ENCODE measurements at places on chromosomes 16 and 17. TPM values are rescaled to one million over a fixed set of nuclear protein-coding genes. Genes with fewer than 3 reads are reported as not detected.
A peak's percentile ranks its signal among the peaks of the same experiment; 100 is the strongest.

- DNase-seq: no peak
Observed at GRCh38 chr16:82152196-82152595, 17.8 kb downstream of the MPHOSPH6 start.

DNA sequence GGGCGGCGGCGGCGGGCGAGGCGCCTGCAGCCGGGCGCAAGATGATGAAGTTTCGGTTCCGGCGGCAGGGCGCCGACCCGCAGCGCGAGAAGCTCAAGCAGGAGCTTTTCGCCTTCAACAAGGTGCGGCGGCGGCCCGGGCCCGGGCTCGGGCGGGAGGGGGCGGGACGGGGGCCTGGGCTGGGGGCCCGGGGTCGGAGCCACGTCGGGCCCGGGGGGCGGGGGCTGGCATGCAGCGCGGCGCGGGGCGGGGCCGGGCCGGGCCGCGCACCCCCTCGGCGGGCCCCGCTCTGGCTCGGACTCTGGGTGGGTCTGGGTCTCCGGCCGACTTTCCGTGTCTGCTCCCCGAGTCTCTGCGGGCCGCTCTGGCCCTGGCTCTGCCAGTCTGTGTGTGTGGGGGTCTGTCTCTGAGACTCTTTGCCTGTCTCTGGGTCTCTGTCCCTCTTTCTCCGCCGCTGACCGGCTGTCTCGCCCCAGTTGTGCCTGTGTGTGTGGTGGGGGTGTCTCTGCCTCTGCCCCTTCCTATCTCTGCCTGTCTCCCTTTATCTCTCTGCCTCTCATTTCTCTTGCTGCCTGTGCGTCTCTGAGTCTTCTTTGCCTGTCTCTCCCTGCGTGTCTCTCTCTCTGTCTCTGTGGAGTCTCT is 328 bp downstream of the LLGL1 start:
- DNase-seq: no peak

DNA sequence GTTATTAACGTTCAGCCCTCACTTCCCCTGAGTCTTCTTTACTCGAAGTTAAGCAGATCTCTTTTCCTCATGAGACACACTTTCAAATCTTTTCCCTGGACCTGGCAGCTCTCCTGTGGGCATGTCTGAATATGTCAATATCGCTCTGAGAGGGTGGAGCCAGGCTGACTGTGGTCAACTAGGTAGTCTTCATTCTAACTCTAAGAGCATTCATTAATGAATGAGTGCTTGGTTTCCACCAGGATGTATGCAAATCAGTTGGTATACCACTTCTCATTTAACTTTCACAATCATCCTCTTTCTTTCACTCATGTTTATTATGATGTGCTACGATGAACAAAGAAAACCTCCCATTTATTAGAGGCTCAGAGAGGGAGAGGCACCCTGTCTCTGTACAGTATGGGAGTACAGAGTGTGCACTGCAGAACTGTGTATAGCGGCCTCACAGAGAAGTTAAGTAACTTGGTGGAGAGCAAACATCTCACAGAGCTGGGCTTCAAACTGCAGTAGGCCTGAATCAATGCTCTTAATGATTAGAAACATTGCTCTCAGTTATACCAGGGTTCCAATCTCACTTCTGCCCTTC is 39.9 kb downstream of the OTOA start:
- DNase-seq: no peak

GRCh38 chr17:2181897-2182448 is 121.6 kb downstream of the SMG6 start:
- no peak for DNase-seq

- no peak for DNase-seq
Observed at GRCh38 chr17:41403404-41404023, 6.1 kb upstream of the KRT31 start.

DNA sequence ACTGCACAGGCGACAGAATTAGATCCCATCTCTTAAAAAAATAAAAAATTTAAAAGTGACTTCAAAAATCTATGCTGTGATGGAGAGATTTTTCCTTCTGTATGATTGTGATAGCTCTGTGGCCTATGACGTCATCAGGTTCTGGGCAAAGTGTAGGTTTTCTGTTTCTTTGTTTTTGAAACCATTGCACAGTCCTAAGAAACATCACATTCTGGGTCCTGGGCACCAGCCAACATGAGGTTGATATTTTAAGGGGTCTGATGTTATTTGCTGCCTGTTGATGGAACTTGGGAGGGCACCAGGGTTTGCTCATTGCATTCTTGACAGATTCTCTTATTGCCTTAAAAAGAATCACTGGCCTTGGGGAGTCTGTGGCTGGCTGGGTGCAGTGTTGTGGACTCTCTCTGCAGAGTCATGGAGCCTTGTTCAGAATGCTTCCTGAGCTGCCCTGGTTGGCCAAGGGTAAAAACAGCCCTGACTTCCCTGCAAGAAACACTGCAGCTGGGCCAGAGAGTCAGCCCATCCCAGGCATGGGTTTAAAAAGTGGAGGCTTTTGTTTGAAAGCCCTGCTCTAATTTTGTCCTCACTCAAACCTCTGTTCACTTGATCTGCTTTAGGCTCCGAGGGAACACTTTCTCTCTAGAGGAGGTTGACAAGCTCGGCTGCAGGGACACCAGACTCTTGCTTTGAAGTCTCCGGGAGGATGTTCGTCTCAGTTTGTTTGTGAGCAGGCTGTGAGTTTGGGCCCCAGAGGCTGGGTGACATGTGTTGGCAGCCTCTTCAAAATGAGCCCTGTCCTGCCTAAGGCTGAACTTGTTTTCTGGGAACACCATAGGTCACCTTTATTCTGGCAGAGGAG is 10.5 kb upstream of the CYLD start:
- DNase-seq: no peak

GRCh38 chr16:49590166-49590871 is 216.7 kb downstream of the C16orf78 start:
- no peak for DNase-seq

DNA sequence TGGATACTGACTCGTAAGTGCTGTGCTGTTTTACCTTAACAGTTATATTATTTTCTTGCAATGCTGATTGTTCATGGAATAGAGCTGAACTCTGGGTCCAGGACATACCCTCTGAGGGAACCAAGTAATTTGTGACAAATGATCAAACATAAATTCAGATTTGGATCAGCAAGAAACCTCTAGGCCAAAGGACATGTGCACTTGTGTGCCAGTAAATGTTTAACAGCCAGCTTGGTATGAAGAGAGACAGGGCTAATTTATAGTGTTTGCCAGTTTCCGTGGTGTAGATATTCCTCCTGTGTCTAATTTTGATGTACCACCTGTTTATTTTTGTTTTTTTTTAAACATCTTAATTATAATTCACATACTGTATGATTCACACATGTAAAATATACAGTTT is 30.8 kb upstream of the MRC2 start:
- DNase-seq: no peak

GRCh38 chr16:73172241-73172972 is 124.5 kb upstream of the ZFHX3 start:
- DNase-seq: no peak

DNA sequence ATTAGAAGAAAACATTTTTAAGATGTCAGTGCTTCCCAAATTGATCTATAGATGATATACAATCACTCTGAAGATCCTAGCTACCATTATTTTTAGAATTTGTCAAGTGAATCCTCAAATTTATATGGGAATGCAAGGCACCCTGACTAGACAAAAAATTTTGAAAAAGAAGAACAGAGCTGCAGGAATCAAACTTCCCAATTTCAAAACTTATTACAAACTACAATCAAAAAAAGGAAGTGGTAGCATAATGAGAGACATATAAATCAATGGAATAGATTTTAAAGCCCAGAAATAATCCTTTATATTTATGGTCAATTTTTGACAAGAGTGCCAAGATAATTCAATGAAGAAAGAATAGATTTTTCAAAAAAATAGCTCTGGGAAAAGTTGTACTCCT is 198.3 kb upstream of the KCNJ16 start:
- DNase-seq: no peak

- DNase-seq: no peak
Observed at GRCh38 chr17:76789235-76789788, 51.4 kb downstream of the MFSD11 start.

- DNase-seq: no peak
Observed at GRCh38 chr17:40738553-40738952, 16.6 kb downstream of the KRT25 start.

DNA sequence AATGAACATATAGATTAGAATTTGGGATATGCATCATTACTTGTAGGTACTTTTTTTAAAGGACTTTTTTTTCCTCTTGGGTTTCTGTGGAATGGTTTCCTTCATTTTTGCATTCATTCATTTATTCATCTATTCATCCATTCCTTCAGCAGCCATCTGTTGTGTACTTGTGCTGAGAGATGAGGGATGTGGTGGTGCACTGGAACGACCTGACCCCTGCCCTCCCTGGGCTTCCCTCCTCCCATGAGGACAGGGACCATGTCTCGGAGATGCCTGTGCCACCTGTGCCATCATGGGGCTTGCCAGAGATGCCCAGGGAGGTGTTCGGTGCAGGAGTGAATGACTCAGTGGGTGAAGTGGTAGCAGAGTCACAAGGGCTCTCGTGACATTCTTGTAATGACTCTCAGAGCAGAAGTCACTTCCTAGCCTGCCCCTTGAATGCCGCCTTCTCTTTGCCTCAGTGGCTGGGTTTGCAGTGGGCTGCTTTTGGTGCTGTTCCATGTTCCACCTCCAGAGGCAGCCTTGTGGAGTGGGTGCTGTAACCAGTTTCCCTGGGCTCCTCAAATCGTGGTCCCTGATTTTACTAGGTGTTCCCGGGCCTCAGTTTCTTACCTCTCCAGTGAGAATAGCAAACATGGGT is 43.9 kb downstream of the CLEC16A start:
- peak; percentile 48 for DNase-seq

DNA sequence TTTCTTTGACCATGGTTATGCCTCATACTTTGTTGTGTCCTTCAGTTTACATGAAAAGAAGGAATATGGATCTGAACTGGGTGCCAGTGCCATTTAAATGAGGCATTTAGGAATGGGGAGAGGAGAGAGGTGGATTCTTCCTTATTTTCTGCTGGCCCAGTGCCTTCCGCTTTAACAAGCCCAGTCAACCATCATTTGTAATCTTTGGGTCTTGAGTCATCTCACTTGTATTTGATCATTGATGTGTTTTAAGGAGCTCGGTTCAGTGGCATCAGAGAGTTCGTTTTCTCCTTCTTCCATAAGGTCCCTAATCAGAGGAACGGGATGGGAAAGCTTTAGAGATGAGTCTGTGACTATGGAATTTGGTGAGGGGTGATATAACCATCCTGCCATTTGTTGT is 334.9 kb downstream of the WWOX start:
- DNase-seq: no peak

- no peak for DNase-seq
Observed at GRCh38 chr16:10622036-10622921, 41.9 kb upstream of the EMP2 start.

GRCh38 chr16:18796377-18796776 is 5.0 kb downstream of the ARL6IP1 start:
- DNase-seq: no peak

The ACSM2A gene
- not detected for total RNA-seq

The KCNJ18 gene
- total RNA-seq: not detected

The SOX15 gene
- 124 TPM for total RNA-seq

The KRTAP3-2 gene
- total RNA-seq: not detected

The RGS11 gene
- total RNA-seq: not detected

The DVL2 gene
- 77.9 TPM for total RNA-seq

The CHST6 gene
- total RNA-seq: 4.8 TPM

The PLXDC1 gene
- 2.9 TPM for total RNA-seq

The BIRC5 gene
- 91.0 TPM for total RNA-seq

The PEMT gene
- 107 TPM for total RNA-seq

The SLC16A6 gene
- 0.70 TPM for total RNA-seq

All from PC-9 (cell line).